ENCODE measurements at places on chromosomes 2 and 18.
A peak's percentile ranks its signal among the peaks of the same experiment; 100 is the strongest.

- DNase-seq, result no peak
These were observed 18.6 kb downstream of the MBOAT2 start for GRCh38 chr2:8984855-8985254.

DNA sequence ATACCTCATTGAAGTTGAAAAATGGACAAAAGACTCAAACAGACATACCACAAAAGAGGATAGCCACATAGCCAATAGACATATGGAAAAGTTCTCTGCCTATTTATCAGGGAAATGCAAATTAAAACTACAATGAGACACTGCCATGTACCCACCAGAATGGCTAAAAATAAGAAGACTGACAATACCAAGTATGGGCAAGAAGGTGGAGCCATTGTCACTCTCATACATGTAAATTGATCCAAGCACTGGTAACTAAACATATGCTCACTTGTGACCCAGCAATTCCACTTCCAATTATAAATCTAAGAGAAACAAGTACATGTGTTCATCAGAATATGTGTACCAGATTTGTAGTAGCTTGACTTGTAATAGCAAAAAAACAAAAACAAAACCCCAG lies 4.6 kb downstream of the LOXHD1 start:
- no peak for DNase-seq

GRCh38 chr2:39405364-39405763 lies 31.7 kb downstream of the MAP4K3 start:
- DNase-seq, result no peak

DNA sequence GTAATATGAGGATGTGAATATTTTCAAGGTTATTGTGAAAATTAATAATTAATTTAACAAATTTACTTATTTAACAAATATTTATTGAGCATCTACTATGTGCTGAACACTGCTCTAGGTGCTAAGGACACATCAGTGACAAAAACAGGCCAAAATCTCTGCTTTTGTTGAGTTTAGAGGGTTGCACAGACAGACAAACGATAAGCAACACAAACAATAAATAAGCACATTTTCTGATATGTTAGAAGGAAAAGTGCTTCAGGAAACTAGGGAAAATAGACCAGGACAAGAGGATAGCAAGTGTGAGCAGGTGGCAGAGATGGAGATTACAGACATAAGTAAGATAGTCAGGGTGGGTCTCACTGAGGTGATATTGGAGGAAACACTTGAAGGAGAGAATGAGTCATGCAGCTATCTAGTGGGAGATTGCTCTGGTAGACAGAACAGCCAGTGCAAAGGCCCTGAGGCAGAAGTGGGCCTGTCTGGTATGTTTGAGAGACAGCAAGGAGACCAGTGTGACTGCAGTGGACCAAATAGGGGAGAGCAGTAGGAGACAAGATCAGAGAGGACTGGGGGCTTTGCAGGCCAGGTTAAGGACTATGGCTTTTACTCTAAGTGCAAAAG lies 38.3 kb downstream of the SFXN5 start:
- no peak for DNase-seq

DNA sequence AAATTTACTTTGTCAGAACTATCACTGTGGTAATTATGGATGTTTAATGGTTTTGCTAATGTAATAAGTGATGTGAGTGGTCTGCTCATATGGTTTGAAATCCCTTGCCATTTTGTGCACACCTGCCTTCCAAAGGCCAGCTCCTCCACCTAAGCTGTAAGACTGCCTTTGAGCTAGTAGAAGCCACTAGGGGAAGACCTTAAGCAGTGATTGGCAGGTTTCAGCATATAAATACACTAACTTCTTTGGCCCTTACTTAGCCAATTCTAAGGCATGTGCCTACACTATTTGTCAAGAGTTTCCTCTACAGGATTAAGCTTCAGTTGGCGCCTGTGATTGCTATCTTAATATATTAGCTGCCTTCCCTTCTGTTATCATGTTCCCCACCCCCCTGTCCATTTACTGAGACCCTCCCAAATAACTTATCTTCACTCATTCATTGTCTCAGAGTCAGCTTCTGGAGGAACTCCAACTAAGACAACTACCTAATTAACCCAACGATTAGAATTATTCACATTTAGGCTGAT lies 141.1 kb downstream of the MBD5 start:
- no peak for DNase-seq

DNA sequence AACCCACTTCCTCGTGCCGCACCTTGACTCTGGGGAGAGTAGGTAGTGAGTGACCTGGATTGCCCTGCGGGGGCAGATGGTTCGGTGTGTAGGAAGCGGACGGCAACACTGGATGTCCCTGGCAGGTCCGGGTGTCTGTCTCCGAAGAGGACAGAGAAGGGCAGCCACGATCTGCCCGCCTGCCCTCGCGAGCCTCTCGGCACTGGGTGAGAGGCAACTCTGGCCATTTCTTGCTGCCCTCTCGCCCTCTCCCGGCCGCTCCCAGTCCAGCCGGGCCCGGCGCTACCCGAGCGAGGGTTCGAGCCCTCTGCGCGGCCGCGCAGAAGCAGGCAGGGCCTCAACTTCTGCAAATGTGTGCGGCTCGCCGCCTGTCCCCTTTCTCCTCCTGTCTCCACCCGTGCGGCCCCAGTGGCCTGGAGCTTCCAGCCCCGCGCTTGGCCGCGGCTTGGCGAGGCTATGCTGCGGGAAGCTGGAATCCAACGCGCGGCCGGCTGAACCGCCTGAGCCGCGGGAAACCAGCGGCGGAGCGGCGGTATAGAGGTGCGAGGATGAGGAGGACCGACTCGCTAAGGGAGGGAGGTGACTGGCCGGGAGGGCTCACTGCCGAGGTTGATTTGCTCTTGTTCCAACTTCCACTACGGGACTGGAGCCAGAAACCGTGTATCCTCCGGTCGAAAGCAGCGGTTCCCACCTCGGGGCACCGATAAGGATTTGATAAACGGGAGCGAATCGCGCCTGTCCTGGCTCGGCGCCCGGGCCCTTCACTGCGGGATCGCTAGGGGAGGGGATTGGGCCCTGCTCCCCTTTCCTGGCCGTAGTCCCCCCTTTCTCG lies 1.5 kb downstream of the EPAS1 start:
- DNase-seq, result no peak

- DNase-seq, result no peak
These were observed 4.9 kb downstream of the EPAS1 start for GRCh38 chr2:46302005-46302695.

DNA sequence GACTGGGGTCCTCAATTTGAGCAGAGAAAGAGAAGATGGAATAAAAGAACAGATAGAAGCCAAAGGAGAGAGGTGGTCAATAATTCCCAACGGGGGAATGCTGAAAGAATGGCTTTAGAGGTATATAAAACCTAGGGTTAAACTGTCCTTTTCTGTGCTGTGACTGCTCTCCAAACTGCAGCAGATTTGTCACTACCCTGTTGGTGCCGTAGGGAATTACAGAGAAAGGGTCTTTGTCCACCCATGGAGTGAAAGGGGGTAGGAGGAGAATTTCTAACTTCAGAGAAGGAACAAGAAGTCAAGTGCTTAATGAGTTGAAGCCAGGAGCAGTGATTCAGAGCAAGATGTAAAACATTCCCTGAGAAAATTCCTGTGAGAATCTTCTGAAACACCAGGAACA lies 486.5 kb downstream of the NUP35 start:
- DNase-seq, result no peak

GRCh38 chr2:236813766-236814165 lies 244.1 kb downstream of the ACKR3 start:
- no peak for DNase-seq

GRCh38 chr2:204899983-204900382 lies 354.7 kb downstream of the PARD3B start:
- no peak for DNase-seq

GRCh38 chr2:219532378-219532649 lies 11.3 kb downstream of the CHPF start:
- no peak for DNase-seq

DNA sequence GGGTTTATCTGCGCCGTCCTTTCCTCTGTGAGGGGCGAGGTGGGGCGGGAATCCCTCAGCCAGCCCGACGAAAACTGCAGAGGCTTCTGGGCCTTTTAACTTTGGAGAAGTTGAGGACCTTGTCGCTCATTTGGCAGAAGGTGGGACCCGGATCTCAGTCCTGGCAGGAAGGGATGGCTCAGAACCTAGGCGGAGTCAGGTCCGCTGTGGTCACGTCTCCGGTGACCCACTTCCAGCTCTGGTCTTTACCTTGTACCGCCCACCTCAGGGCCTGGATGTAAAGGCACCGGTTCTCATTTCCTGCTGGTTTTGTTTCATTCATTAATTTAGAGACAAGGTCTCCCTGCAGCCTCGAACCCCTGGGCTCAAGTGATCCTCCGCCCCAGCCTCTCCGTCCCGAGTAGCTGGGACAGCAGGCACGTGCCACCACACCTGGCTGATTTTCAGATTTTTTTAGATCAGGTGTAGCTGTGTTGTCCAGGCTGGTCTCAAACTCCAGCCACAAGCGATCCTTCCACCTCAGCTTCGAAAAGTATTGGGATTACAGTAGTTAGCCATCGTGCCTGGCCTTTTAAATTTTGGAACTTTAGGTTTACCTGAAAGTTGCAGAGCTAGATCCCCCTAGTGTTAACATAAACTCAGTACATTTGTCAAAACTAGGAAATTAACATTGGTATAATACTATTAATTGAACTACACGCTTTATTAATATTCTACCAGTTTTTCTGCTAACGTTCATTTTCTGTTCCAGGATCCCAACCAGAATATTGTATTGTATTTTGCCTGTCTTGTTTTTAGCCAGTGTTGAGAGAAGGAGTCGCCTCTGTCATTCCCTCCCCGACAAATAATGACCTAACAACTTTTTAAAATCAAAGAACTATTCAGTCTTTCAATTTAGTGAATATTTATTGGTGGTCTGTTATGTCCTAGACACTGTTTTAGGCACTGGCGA lies 852 bp downstream of the POLI start:
- no peak for DNase-seq

GRCh38 chr2:23691106-23691470 lies 235.8 kb downstream of the ATAD2B start:
- no peak for DNase-seq

GRCh38 chr2:4424153-4424552 lies 720.8 kb downstream of the DCDC2C start:
- DNase-seq, result no peak

DNA sequence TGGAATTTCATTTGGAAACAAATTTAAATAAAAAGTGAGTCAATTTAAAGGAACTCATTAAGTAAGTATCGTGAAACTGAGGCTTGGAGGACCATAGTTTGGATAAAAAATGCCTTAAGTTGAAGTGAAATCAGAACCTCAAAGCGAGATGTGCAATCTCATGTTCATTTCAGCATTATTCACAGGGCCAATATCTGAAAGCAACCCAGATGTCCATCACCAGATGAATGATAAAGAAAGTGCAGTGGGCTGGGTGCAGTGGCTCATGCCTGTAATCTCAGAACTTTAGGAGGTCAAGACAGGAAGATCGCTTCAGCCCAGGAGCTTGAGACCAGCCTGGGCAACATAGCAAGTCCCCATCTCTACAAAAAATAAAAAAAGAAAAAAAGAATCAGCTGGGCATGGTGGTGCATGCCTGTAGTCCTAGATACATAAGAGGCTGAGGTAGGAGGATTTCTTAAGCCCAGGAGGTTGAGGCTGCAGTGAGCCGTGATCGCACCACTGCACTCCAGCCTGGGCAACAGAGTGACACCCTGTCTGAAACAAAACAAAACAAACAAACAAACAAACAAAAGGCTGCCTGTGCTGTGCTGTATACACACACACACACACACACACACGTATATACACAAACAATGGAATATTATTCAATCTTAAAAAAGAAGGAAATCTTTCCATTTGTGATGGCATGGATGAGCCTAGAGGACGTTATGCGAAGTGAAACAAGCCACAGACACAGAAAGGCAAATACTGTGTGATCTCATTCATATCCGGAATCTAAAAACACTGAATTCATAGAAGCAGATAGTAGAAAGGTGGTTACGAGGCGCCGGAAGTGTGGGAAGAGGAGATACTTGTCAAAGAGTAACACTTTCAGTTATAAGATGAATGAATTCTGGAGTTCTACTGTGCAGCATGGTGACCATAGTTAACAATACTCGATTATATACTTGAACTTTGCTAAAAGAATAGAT lies 14.5 kb downstream of the SH3RF3 start:
- no peak for DNase-seq

- DNase-seq, result no peak
These were observed 44.8 kb downstream of the DIPK1C start for GRCh38 chr18:74412116-74412880.

- DNase-seq, result peak; percentile 19
These were observed 25.6 kb upstream of the CERS6 start for GRCh38 chr2:168430431-168430830.

GRCh38 chr2:206700156-206700555 lies 18.0 kb downstream of the DYTN start:
- DNase-seq, result no peak

- DNase-seq, result no peak
These were observed 53.7 kb downstream of the EMX1 start for GRCh38 chr2:72971036-72971435.

- no peak for DNase-seq
These were observed 652.0 kb downstream of the DCC start for GRCh38 chr18:52992041-52992440.

GRCh38 chr2:288758-289361 lies 969 bp upstream of the ALKAL2 start:
- no peak for DNase-seq

DNA sequence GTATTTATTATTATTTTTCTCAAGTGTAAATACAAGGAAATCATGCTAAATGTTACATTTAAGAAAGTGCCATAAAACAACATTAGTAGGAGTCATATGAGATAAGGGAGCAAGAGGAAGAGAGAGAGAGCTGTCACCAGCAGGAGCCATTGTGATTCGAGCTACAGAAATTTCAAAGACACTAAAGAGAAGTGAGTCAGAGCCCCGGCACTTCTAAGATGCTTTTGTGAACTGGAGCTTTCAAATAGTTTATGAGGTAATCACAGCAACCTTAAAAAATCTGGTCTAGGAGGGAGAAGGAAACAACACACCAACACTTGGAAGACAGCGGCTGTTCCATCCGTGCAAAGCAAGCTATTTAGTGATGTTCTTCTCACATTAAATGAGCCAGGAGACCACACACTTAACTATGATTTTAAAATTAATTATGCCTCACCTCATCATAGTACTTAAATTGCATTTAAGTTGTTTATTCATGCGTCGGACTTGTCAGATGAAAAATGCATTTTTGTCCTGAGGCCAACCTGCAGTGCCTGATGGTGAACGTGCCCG lies 382.7 kb upstream of the SALL3 start:
- DNase-seq, result no peak

- no peak for DNase-seq
These were observed 613.2 kb upstream of the RAB6C start for GRCh38 chr2:129366263-129366662.

- no peak for DNase-seq
These were observed 14.8 kb upstream of the SMAD2 start for GRCh38 chr18:47944972-47945852.
